ENCODE measurements at places on chromosomes 6 and 20.
A peak's percentile ranks its signal among the peaks of the same experiment; 100 is the strongest.

- DNase-seq = no peak
Observed at GRCh38 chr6:39870950-39871349, 63.3 kb downstream of the MOCS1 start.

DNA sequence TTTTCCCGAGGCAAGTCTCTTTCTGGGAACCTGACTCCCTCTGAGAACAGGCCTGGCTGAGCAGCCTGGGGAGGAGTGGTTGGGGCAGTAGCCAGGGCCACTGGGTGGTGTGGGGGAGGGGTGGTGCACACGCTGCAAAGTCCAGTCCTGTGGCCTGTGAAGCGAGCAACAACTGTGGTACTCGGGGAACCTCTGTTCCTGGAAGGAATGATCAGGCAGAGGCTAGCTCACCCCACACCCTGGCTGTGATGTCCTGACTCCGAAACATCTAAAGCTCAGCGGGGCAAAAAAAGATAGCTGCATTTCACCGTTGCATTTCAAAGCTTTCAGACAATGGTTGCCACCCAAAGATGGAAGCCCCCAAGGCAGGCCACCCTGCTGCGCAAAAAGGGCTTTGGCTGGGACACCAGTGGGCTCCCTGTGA is 25.5 kb downstream of the PCK1 start:
- DNase-seq = peak; percentile 23

GRCh38 chr20:40635971-40636370 is 53.1 kb downstream of the MAFB start:
- no peak for DNase-seq

GRCh38 chr6:8530785-8531435 is 95.6 kb upstream of the SLC35B3 start:
- peak; percentile 2 for DNase-seq

- peak; percentile 70 for DNase-seq
Observed at GRCh38 chr6:89941031-89941762, 46.9 kb downstream of the GJA10 start.

DNA sequence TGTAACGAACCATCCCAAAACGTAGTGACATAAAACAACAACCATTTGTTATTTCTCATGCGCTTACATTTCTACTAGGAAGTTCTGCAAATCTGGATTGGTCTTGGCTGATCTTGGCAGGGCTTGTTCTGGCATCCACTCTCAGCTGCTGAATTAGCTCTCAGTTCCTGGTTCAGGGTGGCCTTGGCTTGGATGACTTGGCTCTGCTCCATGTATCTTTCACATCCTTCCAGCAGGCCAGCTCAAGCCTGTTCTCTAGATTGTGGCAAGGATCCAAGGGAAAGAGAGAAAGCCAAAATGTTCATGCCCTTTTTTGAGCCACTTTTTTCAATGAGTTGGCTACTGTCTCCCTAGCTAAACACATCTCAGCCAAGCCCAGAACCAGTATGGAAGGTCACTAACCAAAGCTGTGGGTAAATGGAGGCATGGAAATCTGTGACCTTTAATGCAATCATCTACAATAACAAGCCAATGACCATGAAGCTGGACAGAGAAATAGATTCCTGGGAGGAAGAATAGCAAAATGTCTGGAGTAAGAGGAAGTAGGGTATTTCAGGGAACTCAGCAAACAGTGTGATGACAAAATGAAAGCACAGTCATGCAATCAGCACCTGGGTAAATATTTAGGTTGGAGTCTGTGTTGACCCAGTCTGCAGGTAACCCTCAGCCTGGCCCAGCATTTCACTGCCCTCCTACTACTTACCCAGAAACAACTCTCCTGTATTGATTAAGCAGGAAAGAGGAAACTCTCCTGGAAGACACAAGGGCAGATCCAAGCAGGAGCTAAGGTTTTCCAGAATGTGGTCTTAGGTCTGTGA is 32.7 kb upstream of the SNAP25 start:
- peak; percentile 60 for DNase-seq

DNA sequence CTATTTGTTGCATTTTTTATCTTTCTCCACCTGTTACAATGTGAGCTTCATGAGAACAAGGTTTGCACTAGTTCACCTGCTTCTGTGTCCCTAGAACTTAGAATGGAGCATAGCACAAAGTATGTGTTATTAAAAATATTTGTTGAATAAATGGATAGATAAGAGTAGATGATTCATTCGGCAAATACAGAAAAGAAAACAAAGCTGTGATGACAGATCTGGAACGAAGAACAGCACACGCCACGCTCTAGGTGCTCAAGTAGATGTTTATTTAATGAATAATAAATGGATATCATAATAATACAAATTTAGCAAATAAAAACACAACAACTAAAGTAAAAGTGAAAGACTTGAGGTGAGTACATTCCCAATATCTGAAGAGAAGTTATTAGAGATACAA is 273.1 kb downstream of the HAO1 start:
- DNase-seq = no peak

GRCh38 chr20:2585811-2586210 is 49.4 kb downstream of the TMC2 start:
- no peak for DNase-seq

GRCh38 chr6:126949786-126950185 is 168.7 kb upstream of the RSPO3 start:
- DNase-seq = no peak

DNA sequence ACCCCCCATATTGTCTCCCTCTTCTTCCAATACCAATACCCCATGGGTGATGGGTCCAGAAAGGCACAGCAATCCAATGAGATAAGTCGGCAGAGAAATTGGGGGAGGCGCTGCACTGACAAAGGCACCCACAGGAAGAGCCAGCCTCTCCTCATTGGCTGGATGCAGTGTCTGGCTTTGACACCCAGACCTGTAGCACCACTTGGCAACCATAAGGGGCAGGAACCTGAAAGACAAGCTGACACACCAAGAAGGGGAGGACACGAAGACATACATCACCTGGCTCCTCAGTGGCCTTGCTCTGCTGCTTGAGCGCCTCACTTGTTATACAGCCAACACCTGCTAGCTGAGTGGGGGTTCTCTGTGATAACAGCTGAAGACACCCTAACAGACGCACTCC is 19.4 kb upstream of the SLC4A11 start:
- DNase-seq = no peak

DNA sequence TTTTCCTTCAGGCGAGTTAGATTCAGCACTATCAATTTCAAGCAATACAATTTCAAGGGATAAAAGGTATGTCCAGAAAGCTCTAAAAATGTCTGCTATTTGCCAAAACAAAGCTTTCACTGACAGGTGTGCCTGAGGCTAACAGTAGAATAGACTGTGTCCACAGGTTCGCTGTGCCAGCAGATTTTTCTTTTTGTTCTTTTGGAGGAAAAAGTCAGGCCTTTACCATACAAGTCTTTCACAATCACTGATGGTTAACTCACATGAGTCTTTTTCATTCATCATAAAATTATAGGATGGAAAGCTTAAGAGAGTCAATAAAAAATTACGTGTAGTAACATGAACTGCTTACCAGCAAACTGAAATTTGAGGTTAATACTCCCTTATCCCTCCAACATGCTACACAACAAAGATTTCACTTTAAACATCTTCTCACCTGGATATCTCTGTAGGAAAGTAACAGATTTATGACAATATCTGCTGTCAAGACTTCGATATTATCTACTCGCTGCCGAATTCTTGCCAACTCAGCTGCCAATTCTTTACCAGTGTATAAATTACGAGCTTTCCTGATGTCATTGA is 95.4 kb downstream of the MAP3K5 start:
- no peak for DNase-seq

DNA sequence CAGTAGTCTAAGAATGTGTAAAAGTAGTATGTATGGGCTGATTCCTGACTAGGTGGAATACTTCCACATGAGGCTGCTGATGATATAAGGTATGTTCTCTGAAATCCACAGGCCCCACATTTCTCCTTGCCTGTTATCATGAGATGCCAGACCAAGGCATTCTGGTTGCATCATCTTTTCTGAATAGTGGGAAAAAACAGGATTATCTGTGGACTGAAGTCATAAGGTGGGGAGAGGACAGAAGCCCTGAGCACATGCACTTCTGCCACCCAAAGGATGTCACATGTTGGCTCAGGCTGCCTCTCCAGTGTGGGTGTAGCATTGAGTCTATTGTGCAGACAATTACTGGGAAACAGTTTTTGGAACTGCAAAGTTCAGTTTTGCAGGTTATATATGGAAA is 184.5 kb upstream of the RAB32 start:
- DNase-seq = no peak

- no peak for DNase-seq
Observed at GRCh38 chr6:128487055-128487454, 33.3 kb downstream of the PTPRK start.

- DNase-seq = no peak
Observed at GRCh38 chr20:47605673-47606413, 104.2 kb downstream of the NCOA3 start.

DNA sequence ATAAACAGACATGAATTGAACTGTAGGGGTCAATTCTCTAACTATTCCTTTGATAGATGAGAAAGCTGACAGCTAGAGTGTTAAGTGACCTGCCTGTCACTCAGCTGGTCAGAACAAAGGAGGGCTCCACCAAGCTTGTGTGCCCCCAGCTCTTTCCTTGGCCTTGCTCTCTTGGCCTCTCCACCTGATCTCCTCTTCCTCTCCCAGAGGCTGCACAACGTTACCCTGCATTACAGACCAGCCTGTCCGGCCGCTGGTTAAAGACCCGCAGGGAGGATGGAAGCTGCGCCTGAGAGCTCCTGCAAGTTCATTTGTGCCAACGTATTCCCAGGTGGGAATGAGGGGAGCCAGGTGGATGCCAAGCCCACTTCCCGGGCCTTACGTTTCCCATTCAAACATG is 22.5 kb downstream of the AGPAT4 start:
- no peak for DNase-seq

DNA sequence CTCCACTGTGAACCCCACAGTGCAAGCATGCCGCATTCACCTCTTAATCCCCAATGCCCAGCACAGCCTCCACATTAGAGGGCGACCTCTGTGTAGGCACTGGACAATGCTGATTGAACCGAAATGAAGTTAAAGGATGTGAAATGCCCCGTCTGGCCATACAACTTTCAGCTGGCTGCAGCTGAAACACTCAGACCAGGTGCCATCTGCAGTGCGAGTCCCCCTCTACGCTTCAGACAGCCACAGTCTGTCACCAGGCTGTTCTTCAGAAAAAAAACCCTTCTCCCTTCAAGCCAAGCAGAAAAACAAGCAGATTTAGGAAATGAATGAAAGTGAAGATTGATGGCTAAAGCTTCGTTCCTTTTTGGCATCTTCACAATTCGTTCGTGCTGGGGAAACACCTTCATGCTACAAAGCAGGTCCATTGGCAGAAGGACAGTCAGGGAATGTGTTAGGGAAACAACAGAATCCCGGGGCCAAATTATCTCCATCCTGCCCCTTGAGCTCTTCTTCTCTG is 44.7 kb downstream of the TNFAIP3 start:
- no peak for DNase-seq

DNA sequence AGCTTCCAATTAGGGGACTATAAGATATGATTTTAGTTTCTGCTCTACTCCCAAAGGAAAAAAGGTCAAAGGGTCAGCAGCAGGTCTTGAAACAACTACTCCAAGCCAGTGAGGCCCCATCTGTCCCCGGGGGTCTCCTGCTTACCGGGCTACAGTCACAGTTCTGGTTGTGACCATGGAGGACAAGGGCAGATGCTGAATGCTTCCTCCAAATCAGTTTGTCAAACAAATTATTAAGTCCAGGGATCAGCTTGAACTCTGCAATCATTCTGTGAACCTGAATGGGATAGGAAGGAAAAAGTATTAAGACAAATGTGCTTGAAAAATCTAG is 60.2 kb downstream of the MYH7B start:
- DNase-seq = no peak

- DNase-seq = no peak
Observed at GRCh38 chr20:13991311-13991710, 897 bp upstream of the SEL1L2 start.

DNA sequence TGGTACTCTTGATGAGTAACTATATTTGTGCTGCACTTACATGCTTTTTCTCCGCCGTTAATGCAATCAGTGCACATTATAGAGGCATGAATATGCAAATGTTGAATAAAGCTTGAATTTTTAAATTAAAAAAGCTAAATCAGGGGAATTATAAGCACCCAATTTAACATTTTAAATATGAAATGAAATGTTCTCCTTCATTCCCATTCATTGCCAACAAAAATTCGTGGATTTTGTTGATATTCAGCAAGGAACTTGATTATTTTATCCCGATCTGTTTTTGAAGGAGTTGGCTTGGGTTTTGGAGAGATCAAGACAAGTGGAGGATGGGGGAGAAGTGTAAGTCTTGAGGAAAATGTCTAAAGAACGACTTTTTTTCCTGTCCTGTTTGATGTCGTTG is 318.7 kb upstream of the SOX4 start:
- no peak for DNase-seq

DNA sequence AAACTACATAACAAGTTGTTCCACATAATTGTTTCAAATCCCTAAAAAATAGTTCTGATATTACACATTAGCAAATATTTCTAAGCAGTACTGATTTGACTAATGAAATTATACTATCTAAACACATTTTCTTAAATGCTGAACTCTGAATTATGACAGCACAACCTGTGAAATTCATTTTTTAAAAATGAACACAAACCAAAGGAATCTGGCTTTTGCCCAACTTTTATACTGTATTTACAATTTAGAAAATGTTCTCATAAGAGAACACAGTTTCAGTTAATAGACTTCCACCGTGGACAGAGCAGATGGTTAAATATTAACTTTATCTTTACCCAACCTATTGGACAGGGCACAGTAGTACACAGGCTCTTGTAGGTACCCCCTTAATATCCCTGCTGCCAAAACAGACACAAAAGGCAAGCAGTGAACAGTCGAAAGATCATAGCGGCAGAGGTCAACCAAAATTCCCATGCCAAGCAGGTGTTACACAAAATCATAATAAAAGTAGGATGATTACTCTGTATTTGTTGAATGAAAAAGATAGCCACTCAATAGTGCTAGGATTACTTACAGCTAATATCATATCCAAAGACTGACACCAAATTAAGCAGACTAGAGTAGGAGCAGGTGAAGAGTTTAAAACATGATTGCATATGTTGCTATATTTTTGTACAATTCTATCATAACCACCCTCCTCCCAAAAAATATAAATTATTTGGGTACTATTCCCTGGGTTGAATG is 122.5 kb downstream of the RNGTT start:
- DNase-seq = no peak

GRCh38 chr6:123965894-123966293 is 162.2 kb downstream of the NKAIN2 start:
- peak; percentile 25 for DNase-seq

DNA sequence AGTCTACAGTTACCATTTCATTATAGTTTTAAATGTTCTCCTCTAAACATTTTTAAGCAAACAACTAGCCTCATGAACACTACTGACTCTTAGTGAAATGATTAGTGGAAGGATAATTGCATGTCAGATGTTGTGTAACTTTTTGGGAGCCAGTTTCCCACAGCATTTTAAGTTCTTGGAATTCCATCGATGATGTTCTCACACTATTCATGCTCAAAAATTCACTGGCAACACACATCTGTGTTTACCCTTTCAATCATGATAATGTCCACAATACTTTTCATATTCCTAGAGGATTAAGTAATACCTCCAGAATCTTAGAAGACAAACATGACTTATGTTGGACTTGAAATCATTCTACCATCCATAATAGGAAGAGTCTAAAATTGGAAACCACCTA is 678.1 kb upstream of the ID4 start:
- no peak for DNase-seq

- DNase-seq = no peak
Observed at GRCh38 chr6:17725083-17725482, 18.4 kb upstream of the NUP153 start.

- DNase-seq = no peak
Observed at GRCh38 chr6:155311086-155311485, 3.2 kb downstream of the TFB1M start.

Data from midbrain (tissue), 1 donor.